ENCODE measurements at places on chromosomes 12 and 14. TPM values are rescaled to one million over a fixed set of nuclear protein-coding genes. Genes with fewer than 3 reads are reported as not detected.

DNA sequence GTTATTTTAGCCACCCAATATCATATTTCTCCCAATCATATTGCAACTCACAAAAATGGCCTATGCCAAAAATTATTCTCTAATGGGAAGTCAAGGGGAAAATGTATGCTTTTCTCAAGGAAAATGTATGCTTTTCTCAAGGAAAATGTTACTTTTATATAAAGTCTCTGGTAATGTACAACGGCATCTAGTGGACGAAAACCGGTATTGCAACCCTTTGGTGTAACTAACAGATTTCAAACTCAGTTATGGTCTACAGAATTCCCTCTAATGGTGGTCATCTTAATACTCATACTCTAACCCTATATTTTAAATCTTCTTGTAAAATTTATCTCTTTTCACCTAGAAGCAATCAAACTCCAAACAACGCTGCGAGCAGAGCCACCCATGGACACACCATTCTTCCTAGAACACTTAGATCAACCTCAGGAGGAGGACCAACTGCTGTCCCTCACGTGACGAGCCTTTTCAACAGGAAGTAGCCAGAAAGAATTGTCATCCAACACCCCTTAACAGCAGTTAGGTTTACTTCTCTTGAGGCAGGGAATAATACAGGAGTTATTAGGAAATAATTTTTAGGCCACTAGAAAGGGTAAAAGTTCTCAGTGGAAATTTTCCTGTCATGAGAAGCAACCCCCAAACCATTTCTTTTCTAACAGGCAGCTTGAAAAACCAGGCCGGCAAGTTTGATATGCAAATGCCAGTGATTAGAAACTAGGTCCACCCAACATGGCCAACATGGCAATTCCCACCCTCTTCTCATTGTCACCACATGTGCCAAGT, 20.1 kb downstream of the APOBEC1 start:
- DNase-seq, result no peak
- no peak overlapping the region for H3K4me3 ChIP-seq

The NIN gene
- 40.4 TPM for total RNA-seq

The GPR84 gene
- not detected for total RNA-seq

The BBS10 gene
- 15.7 TPM for total RNA-seq

GRCh38 chr12:91868054-91868453, 277.6 kb downstream of the BTG1 start:
- H3K36me3 ChIP-seq, result no peaks in the 10 kb centered on the region
- DNase-seq, result no peak
- no peaks in the 10 kb centered on the region for H3K4me1 ChIP-seq
- no peaks in the 10 kb centered on the region for H3K27me3 ChIP-seq
- H3K27ac ChIP-seq, result no peak overlapping the region

DNA sequence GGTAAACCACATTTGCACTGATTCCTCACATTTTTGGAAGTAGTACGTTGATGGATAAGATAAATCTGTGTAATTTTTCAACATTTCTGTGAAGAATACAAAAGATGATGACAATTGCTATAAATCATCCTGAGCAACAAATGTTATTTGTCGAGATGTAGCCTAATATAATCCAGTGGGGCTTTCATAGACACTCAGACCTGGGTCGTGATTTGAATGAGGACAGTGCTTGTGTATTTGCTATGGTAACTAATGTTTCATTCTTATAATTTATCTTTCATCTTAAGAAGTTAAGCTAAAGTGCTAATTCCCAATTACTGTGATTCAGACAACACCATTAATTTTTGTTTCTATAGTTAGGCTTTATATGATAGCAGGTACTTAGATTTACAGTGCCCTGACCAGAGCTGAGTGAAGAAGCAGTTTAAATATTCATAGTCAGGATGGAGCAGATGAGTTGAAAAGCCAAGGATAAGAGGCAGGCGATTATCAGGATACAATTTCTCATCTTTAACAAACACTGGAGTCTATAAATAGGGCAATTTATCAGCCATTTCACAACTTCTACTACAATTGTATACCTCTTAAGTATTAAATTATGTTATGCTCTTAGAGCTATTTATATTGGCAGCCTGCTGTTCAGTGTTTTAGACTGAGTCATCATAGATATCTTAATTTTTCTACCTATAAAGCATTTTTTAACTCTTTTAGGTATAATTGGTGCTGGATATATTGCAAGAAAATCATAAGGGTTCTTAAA, 359.9 kb downstream of the TRHDE start:
- no peak for DNase-seq
- no peak overlapping the region for H3K4me3 ChIP-seq
- no peaks in the 10 kb centered on the region for H3K4me1 ChIP-seq
- no peaks in the 10 kb centered on the region for H3K27me3 ChIP-seq

DNA sequence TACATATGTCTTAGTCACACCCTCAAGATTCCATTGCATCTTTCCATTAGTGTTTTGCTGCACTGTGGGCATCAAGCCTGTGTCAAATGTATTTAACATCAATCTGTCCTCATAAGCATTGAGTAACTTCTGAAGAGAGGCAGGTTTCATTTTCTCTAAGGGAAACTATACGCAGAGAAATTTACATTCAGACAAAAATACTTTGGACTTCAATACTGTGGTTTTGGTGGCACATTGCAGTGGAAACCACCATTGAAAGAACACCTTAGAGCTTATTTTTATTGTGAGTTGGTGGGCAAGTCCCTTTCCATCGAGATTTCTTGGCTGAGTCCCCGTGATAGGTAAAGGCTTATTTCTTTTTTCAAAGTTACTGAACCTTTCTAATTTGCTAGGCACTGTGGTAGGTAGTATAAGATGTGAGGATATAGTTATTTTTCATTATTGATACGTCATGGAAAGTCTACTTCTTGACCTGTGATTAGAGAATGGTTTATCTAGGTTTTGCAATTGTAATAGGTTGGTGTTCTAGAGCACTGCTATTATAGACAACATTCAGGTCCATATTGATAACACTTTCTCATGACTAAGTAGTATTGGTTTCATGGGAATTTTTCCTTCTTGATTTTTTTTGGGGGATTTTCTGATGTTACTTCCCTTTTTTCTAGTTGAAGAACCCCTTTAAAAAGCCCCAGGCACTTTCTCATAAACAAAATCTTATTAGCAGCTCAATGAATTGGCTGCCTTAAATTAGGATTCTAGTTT, 81.9 kb downstream of the CFAP54 start:
- H3K27me3 ChIP-seq, result no peaks in the 10 kb centered on the region
- no peak for DNase-seq
- H3K4me3 ChIP-seq, result no peak overlapping the region
- no peak overlapping the region for H3K27ac ChIP-seq
- no peaks in the 10 kb centered on the region for H3K36me3 ChIP-seq

DNA sequence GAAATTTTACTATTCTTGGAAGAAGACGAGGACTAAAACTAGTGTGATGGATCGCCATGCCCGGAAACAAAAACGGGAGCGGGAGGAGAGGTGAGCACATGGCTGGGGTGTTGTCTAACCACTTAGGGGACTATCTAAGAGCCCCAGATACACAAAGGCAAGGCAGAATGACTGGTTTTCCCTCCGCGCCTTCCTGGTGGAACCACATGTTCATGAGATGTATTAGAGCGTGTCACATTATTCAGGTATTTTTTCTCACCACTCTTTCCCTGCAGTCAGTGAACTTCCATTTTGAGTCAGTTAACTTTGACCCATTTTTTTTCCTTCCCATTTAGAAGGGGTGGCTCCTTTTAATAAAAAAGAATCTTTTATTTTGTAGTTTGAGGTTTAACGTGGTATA, 68.8 kb upstream of the TRAF3 start:
- H3K4me3 ChIP-seq, result no peak overlapping the region
- no peaks in the 10 kb centered on the region for H3K27me3 ChIP-seq
- H3K36me3 ChIP-seq, result no peaks in the 10 kb centered on the region
- H3K27ac ChIP-seq, result no peak overlapping the region
- H3K4me1 ChIP-seq, result no peaks in the 10 kb centered on the region

GRCh38 chr14:75619548-75619947, 41.1 kb downstream of the ERG28 start:
- H3K4me1 ChIP-seq, result no peaks in the 10 kb centered on the region
- no peaks in the 10 kb centered on the region for H3K27me3 ChIP-seq
- no peaks in the 10 kb centered on the region for H3K36me3 ChIP-seq
- H3K4me3 ChIP-seq, result no peak overlapping the region
- DNase-seq, result no peak

The CIDEB gene
- total RNA-seq, result 10.4 TPM

DNA sequence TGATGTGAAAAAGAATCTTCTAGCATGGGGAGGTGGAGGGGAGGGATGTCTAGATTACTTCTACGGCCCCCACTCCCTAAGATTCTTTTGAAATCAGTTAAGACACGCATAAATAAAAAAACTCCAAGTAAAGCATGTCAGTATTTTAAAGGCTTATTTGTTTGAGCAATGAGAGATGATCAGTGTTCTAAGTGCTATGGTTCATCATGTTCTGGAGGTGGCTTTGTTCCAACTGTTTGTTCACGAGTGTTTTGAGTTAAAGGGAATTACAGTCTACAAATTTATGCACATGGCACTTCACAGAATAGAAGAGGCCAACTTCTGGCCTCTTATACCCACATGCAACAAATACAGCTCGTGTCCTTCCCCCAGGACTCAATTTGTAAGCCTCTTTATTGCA, 394.9 kb downstream of the RAD51B start:
- no peaks in the 10 kb centered on the region for H3K27me3 ChIP-seq
- H3K4me3 ChIP-seq, result no peak overlapping the region
- H3K27ac ChIP-seq, result no peak overlapping the region
- no peak for DNase-seq
- no peaks in the 10 kb centered on the region for H3K4me1 ChIP-seq

GRCh38 chr12:21814814-21815213, 40.3 kb upstream of the KCNJ8 start:
- no peak for DNase-seq
- H3K36me3 ChIP-seq, result no peaks in the 10 kb centered on the region
- no peak overlapping the region for H3K27ac ChIP-seq
- no peaks in the 10 kb centered on the region for H3K27me3 ChIP-seq

- H3K27ac ChIP-seq, result no peak overlapping the region
- no peaks in the 10 kb centered on the region for H3K36me3 ChIP-seq
- no peak overlapping the region for H3K4me3 ChIP-seq
- no peak for DNase-seq
Observed at GRCh38 chr12:116672842-116673516, 64.9 kb downstream of the SPRING1 start.

- peaks cover 37% of the 10 kb centered on the region for H3K4me1 ChIP-seq
- peak overlapping the region; percentile 99 for H3K27ac ChIP-seq
- H3K27me3 ChIP-seq, result no peaks in the 10 kb centered on the region
- DNase-seq, result no peak
- H3K4me3 ChIP-seq, result peak overlapping the region; percentile 75
Observed at GRCh38 chr12:53381731-53382630, 2.0 kb downstream of the SP1 start.

The PTPRB gene
- total RNA-seq, result 36.1 TPM

- no peak overlapping the region for H3K4me3 ChIP-seq
- no peaks in the 10 kb centered on the region for H3K4me1 ChIP-seq
- H3K27ac ChIP-seq, result no peak overlapping the region
- H3K27me3 ChIP-seq, result no peaks in the 10 kb centered on the region
- H3K36me3 ChIP-seq, result no peaks in the 10 kb centered on the region
Observed at GRCh38 chr14:37090026-37090425, 82.4 kb downstream of the SLC25A21 start.

DNA sequence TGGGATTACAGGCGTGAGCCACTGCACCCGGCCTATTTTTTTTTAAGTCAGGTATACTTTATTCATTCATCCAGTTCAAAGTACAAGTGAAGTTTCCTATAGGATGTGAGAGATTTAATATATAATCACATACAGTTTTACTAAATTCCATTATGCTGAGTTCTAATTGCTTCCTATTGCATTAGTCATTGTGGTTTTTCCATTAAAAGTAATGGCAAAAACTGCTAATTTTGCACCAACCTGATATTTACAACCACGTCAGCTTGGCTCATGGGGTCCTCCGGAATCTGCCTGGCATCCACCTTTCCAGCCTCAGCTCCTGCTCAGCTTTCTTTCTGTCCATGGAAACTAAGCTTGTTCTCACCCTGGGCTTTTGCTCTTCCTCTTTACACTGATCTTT, 67.0 kb upstream of the CSRP2 start:
- H3K36me3 ChIP-seq, result no peaks in the 10 kb centered on the region
- H3K4me1 ChIP-seq, result no peaks in the 10 kb centered on the region
- DNase-seq, result no peak

The KRT77 gene
- total RNA-seq, result not detected

DNA sequence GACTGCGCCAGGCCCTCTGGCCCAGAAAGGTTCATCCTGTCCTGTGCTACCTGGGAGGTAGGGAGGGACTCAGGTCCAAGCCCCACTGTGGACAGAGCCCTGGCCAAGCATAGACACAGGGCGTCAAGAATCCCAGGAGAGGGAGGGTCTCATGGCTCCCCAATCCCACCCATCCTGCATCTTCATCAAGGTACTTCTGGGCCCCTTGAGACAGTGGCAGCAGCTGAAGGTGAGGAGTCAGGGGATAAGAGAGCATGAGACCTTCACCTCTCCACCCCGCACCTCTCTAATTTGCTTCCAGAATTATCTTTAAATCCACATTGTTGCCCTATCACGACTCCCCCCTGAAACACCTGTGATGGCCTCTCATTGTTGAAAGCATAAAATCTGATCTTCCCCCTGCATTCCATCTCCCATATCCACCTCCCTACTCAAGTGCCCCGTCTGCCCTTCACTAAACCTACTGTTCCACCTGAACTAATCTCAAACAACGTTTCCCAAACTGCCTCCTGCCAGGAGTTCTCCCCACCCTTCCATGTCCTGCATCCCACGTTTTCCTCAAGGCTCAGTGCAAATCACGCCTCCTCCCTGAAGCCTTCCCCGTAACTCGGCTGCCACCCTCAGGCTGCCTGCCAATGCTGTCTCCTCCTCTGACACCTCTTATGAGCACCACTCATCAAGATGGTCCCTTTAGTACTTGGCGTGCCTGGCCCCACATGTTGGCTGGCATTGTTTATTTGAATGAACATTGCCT, 27.1 kb downstream of the KRT18 start:
- no peak overlapping the region for H3K4me3 ChIP-seq
- peaks cover 3% of the 10 kb centered on the region for H3K4me1 ChIP-seq
- H3K27me3 ChIP-seq, result no peaks in the 10 kb centered on the region
- DNase-seq, result no peak
- H3K27ac ChIP-seq, result no peak overlapping the region
- no peaks in the 10 kb centered on the region for H3K36me3 ChIP-seq

DNA sequence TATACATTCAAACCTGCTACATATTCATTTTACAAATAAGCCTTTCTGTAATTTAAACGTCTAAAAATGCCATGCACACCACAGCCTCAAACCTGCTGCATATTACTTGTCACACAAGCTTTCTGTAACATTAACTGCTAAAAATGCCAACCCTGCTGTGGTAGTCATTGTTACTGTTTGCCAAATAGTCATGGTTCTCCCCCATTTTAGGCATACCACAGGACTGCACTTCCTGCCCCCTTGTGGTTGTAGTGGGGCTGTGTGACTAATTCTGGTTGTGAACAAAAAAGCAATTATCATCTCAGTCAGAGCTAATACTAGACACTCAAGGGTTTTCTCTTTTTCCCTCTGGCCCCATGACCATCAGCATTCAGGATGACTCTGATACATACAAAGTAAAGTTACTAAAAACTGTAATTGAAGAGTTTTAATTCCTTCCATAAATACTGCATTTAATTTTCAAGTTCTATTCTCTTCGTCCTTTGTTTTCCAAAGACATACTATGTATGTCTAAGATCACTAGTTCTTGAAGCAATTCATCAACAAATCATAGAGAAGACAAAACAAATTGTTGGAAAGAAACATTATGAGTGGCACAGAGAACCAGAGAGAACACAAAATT, 5.7 kb upstream of the SLC35F4 start:
- no peak for DNase-seq
- H3K27ac ChIP-seq, result no peak overlapping the region

GRCh38 chr14:99947695-99948094, 117.5 kb upstream of the EVL start:
- no peaks in the 10 kb centered on the region for H3K36me3 ChIP-seq
- H3K27me3 ChIP-seq, result no peaks in the 10 kb centered on the region
- no peak overlapping the region for H3K27ac ChIP-seq
- no peaks in the 10 kb centered on the region for H3K4me1 ChIP-seq

Measured in breast epithelium (tissue), 4 donors.